ENCODE measurements at places on chromosomes 1 and 21.

DNA sequence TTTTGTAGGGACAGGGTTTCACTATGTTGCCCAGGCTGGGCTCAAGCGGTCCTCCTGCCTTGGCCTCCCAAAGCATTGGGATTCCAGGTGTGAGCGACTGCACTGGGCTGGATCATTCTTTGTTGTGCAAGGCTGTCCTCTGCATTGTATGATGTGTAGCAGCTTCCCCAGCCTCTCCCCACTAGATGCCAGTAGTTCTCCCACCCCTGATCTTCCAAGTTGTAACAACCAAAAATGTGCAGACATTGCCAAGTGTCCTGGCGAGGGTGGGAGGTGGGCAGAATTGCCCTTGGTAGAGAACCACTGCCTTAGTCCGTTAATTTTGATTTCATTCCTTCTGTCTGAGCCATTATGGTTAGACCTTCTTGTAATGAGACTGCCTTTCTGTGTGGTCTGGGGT is 7.2 kb downstream of the GALNT2 start:
- no peak for DNase-seq

GRCh38 chr1:47972864-47973432 is 24.2 kb downstream of the TRABD2B start:
- DNase-seq = no peak

- DNase-seq = no peak
Measured at GRCh38 chr1:158274797-158275196, 14.9 kb upstream of the CD1C start.

DNA sequence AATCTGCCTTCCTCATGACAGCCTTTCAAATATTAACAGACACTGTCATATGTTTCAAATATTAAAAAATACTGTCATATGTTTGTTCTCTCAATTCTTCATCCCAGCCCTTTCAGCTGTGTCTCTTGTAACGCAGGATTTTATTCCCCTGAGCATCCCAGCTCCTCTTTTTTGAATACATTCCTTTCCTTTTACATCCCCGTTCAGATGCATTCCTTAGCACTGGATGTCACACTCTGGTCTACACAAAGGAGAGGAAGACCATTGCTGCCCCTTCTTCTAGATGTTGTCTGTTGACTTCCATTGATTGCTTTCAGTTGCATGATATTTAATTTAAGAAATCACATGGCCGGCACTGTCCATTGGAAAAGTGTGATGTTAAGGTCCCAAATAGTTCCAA is 117.4 kb upstream of the PAXBP1 start:
- DNase-seq = no peak

DNA sequence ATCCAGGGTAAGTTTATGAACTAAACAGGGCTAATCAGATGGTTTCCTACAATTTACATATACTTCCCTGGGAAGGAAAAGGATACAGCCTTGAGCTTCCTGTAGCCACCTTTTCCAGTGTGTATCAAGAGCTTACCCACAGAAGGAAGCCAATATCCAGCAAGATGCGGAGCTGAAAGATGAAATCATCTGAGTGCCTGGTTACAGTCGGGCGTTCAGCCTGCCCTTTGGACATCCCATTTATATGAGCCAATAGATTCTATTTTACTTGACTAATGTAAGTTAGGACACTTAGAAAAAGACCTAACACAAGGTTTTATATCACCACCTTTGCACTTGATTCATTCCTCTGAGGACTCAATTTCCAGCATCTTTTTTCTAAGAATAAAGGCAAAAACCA is 108.2 kb downstream of the UCHL5 start:
- DNase-seq = no peak

GRCh38 chr1:194358208-194358581 is 1171.8 kb upstream of the B3GALT2 start:
- DNase-seq = no peak

DNA sequence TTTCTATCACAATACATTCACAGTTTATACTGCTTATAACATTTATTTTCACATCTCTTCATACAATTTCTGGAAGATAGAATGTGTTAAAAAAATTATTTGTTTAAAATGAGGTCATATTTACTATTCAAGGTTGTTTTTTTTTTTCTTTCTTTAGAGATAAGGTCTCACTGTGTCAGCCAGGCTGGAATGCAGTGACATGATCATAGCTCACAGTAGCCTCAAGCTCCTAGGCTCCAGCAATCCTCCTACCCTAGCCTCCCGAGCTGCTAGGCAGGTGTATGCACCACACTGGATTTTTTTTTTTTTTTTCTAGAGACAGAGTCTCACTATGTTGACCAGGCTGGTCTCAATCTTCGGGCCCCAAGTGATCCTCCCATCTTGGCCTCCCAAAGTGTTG is 19.0 kb upstream of the RNF11 start:
- DNase-seq = no peak
